ENCODE measurements at places on chromosomes 1 and 21. TPM values are rescaled to one million over a fixed set of nuclear protein-coding genes. Genes with fewer than 3 reads are reported as not detected.

GRCh38 chr1:197213193-197213592 is 54.9 kb upstream of the CRB1 start:
- no peaks in the 10 kb centered on the region for H3K27me3 ChIP-seq

DNA sequence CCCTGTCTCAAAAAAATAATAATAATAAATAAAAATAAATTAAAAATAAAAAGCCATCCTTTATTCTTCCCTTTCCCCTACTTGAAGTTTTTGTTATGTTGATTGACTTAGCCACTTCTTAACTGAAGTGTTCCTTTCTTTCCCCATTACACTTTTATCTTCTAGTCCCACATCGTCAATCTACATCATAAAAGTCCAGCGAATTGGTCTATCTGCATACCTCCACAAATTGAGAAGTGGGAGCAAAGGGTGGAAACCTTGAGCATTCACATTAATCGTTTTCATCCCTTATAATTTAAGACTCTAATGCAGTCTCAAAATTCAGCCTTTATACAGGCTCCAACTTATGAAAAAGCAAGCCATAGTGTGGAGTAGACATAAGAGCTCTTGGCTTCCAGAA is 6.5 kb upstream of the ZYG11A start:
- H3K4me1 ChIP-seq = no peaks in the 10 kb centered on the region
- H3K36me3 ChIP-seq = no peaks in the 10 kb centered on the region
- no peak overlapping the region for H3K4me3 ChIP-seq
- H3K27me3 ChIP-seq = peaks cover 16% of the 10 kb centered on the region
- DNase-seq = no peak

DNA sequence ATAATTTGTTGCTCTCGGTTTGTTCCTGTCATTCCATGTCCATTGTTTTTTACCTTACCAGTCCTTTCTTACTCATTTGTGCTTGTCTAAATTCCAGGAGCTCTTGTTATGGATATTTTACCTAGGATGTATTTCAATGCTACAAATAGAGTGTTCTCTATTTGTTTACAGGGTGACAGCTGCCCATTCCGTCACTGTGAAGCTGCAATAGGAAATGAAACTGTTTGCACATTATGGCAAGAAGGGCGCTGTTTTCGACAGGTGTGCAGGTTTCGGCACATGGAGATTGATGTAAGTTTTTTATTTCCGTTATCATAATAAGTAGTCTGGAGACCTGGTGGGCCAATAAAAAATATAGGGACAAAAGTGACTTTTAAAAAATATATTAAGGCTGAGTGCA is 23.0 kb downstream of the ZBED6 start:
- H3K36me3 ChIP-seq = peaks cover 96% of the 10 kb centered on the region
- DNase-seq = no peak
- no peak overlapping the region for H3K4me3 ChIP-seq
- H3K4me1 ChIP-seq = no peaks in the 10 kb centered on the region

GRCh38 chr1:83023212-83023611 is 975.7 kb downstream of the TTLL7 start:
- H3K36me3 ChIP-seq = no peaks in the 10 kb centered on the region
- H3K4me1 ChIP-seq = no peaks in the 10 kb centered on the region
- H3K27me3 ChIP-seq = no peaks in the 10 kb centered on the region
- H3K27ac ChIP-seq = no peak overlapping the region
- H3K4me3 ChIP-seq = no peak overlapping the region

- H3K27me3 ChIP-seq = no peaks in the 10 kb centered on the region
- peaks cover under 1% of the 10 kb centered on the region for H3K4me1 ChIP-seq
- no peak overlapping the region for H3K4me3 ChIP-seq
Observed at GRCh38 chr1:9418851-9419250, 120.4 kb upstream of the SLC25A33 start.

- H3K36me3 ChIP-seq = no peaks in the 10 kb centered on the region
- no peak overlapping the region for H3K27ac ChIP-seq
- no peak overlapping the region for H3K4me3 ChIP-seq
- H3K27me3 ChIP-seq = peaks cover 3% of the 10 kb centered on the region
- H3K4me1 ChIP-seq = no peaks in the 10 kb centered on the region
Observed at GRCh38 chr1:13828454-13829151, 128.6 kb downstream of the PRDM2 start.

TCHH gene
- 0.16 TPM for total RNA-seq

PLXNA2 gene
- 92.8 TPM for total RNA-seq

RORC gene
- total RNA-seq = 5.4 TPM

Measured in left lung (tissue), 14 donors.